ENCODE measurements at places on chromosomes 5 and 9.
A peak's percentile ranks its signal among the peaks of the same experiment; 100 is the strongest.

- no peak overlapping the region for H3K4me3 ChIP-seq
- peak overlapping the region; percentile 60 for H3K27ac ChIP-seq
- DNase-seq, result peak; percentile 95
- H3K27me3 ChIP-seq, result no peaks in the 10 kb centered on the region
- H3K36me3 ChIP-seq, result no peaks in the 10 kb centered on the region
Measured at GRCh38 chr9:9998491-9999287, 614.1 kb downstream of the PTPRD start.

GRCh38 chr5:125847561-125847960 lies 575.6 kb upstream of the GRAMD2B start:
- H3K27me3 ChIP-seq, result no peaks in the 10 kb centered on the region
- no peak overlapping the region for H3K4me3 ChIP-seq
- no peak for DNase-seq
- no peaks in the 10 kb centered on the region for H3K4me1 ChIP-seq
- H3K36me3 ChIP-seq, result no peaks in the 10 kb centered on the region

GRCh38 chr5:64742821-64743220 lies 25.7 kb downstream of the SREK1IP1 start:
- peaks cover 4% of the 10 kb centered on the region for H3K4me1 ChIP-seq
- H3K27ac ChIP-seq, result no peak overlapping the region
- no peaks in the 10 kb centered on the region for H3K36me3 ChIP-seq
- no peak overlapping the region for H3K4me3 ChIP-seq
- no peaks in the 10 kb centered on the region for H3K27me3 ChIP-seq
- DNase-seq, result no peak

DNA sequence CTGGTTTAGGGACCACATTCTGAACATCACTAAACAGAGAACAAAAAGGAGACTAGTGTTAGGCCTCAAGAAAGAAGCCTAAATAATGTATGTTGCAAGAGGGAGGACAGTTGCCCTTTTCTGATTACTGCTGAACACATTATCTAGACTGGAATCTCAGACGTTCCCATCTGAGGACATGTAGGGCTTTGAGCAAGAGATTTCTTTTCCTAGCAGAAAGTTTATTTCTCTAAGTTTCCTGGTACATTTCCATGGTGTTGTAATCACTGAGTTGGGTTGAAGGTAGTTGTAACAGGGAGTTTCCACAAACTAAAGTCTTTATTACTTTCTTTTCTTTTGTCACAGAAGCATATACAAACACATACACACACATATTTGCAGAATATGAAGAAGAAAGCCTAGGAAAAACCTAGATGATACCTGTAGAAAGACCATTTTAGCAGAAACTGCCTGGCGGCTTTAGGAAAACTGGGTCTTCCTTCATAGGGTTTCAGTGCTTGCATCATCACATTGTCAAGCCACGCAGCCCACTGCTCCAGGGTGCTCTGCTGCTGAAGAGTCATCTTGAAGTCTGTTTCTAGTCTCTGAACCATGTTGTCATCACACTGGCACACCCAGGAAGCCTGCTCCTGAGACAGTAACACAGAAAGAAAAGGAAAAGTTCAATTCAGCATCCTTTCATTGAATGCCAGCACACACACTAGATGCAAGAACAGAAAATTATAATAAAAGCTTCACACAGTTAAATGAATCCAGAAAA lies 269.1 kb downstream of the RFX3 start:
- no peak for DNase-seq
- H3K27me3 ChIP-seq, result no peaks in the 10 kb centered on the region
- H3K27ac ChIP-seq, result no peak overlapping the region
- H3K36me3 ChIP-seq, result no peaks in the 10 kb centered on the region

GRCh38 chr9:132099167-132099566 lies 19.5 kb upstream of the MED27 start:
- H3K27me3 ChIP-seq, result no peaks in the 10 kb centered on the region
- no peaks in the 10 kb centered on the region for H3K36me3 ChIP-seq
- DNase-seq, result no peak
- H3K4me1 ChIP-seq, result no peaks in the 10 kb centered on the region
- H3K27ac ChIP-seq, result no peak overlapping the region

DNA sequence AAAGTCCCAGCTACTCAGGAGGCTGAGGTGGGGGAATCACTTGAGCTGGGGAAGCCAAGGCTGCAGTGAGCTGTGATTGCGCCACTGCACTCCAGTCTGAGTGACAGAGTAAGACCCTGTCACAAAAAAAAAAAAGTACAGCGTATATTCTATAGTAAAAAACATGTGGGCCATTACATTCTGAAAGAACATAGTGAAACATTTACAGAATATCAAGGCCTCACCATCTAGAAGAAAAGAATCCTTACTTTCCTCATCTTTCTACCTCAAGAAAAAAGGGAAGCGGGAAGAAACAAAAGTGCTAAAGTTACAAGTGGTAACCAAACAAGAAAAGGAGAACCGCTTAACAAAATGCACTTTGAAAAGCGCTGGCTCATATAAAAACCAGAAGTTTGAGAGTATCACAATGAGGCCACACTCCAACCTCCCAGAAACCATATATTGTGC lies 5.7 kb upstream of the SYK start:
- no peaks in the 10 kb centered on the region for H3K4me1 ChIP-seq
- H3K27me3 ChIP-seq, result no peaks in the 10 kb centered on the region
- H3K4me3 ChIP-seq, result no peak overlapping the region
- H3K36me3 ChIP-seq, result no peaks in the 10 kb centered on the region
- H3K27ac ChIP-seq, result no peak overlapping the region

GRCh38 chr9:93115486-93116071 lies 18.5 kb downstream of the NINJ1 start:
- H3K27me3 ChIP-seq, result no peaks in the 10 kb centered on the region
- H3K27ac ChIP-seq, result no peak overlapping the region
- no peaks in the 10 kb centered on the region for H3K4me1 ChIP-seq
- no peak overlapping the region for H3K4me3 ChIP-seq
- no peak for DNase-seq

DNA sequence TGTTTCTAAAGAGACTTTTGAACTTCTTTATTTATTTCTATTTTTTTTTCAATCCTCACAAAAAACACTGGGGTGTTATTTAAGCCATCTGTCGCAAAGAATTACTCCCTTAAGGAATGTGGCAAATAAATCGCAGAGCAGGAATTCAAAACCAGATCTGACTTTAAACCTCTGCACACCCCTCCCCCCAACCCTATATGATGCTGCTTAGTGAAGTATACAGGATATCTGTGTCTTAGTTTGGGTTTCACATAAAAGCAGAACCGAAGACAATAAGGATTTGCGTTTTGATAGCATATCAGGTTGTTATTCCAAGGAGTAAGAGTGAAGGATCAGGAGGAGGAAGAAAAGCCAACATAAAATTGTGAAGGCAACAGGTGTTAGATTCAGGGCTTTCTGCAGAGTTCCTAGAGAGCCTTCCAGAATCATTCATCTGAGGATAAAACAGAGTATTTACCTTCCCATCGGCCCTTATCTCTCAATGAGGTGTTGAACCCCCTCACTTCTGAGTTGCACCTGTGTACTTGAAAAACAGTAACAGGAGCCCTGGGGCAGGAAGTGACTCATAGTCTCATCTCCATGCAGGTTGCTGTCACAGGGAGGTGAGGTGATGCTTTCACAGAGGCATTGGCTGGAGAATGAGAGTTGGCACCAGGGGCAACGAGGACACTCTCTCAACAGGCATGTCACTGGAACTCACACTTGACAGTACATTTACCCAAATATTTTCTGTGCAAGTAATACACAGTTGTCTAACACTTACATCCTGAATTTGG lies 33.5 kb upstream of the DMRT3 start:
- H3K4me1 ChIP-seq, result no peaks in the 10 kb centered on the region
- no peaks in the 10 kb centered on the region for H3K27me3 ChIP-seq
- H3K36me3 ChIP-seq, result no peaks in the 10 kb centered on the region
- DNase-seq, result peak; percentile 78
- no peak overlapping the region for H3K4me3 ChIP-seq
- H3K27ac ChIP-seq, result no peak overlapping the region
